ENCODE measurements at places on chromosomes 4 and X. TPM values are rescaled to one million over a fixed set of nuclear protein-coding genes. Genes with fewer than 3 reads are reported as not detected.

- H3K27ac ChIP-seq = no peak overlapping the region
- H3K4me3 ChIP-seq = no peak overlapping the region
- peak; percentile 6 for DNase-seq
- H3K4me1 ChIP-seq = no peaks in the 10 kb centered on the region
- H3K36me3 ChIP-seq = no peaks in the 10 kb centered on the region
Observed at GRCh38 chr4:123364906-123365305, 31.7 kb upstream of the SPRY1 start.

DNA sequence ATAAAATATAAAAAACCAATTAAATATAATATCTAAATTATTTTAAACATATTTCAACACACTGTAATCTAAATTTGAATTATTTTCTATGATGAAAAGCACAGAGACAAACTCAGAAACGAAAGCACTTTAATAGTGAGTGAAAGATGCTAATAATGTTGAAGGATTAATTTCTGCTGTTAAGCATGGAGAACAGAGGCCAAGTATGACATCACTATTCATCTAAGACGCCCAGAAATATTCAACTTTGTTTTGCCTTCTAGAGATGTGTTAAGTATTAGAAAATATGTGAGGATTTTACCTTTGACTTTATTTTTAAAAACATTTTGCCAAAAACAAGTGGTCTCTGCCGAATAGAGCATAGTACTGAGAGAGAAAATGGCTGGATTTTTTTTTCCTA, 19.3 kb downstream of the ARHGEF6 start:
- no peak for DNase-seq
- no peaks in the 10 kb centered on the region for H3K4me1 ChIP-seq
- H3K36me3 ChIP-seq = no peaks in the 10 kb centered on the region
- H3K4me3 ChIP-seq = no peak overlapping the region
- peaks cover 19% of the 10 kb centered on the region for H3K27me3 ChIP-seq

The GPR173 gene
- 7.0 TPM for total RNA-seq

The NUDT11 gene
- total RNA-seq = 13.9 TPM

The KIT gene
- 119 TPM for total RNA-seq

DNA sequence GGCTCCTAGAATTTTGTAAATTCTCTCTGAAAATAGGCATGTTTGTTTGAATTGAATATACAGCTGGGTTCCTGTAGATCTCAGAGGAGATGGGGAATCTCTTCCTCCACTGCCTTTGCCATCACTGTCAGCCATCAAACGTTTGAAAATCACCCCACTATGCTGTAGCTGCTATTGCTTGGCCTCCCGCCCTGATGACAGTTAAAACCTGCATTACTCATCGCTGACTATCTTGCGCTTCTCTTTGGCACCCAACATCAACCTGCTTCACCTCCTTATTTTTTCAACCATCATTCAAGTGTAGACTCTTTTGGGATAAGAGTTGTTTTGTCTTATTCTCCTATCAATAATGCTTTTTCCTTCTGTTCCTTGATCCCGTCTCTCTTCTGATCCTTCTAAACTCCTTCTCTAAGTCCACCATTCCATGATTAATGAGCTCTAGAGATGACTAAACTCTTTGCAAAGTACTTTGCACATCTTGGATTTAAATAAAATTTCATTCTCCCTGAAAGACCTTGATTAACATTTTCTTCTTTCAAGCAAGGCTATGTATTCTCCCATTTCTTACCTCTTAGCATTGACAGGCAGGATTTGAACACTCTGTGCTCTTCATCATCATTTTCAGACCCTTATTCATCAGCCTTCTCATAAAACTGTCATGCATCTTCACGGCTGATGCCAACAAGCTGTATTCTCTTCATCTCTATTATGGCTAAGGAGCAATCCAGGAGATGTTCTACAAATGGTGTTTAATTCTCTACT, 133.0 kb downstream of the SNCA start:
- no peak overlapping the region for H3K27ac ChIP-seq
- no peak for DNase-seq
- no peaks in the 10 kb centered on the region for H3K36me3 ChIP-seq
- no peaks in the 10 kb centered on the region for H3K27me3 ChIP-seq

- DNase-seq = no peak
- H3K4me3 ChIP-seq = no peak overlapping the region
- no peaks in the 10 kb centered on the region for H3K27me3 ChIP-seq
- peaks cover 22% of the 10 kb centered on the region for H3K36me3 ChIP-seq
- H3K4me1 ChIP-seq = no peaks in the 10 kb centered on the region
Observed at GRCh38 chr4:102263024-102263787, 82.1 kb downstream of the SLC39A8 start.

DNA sequence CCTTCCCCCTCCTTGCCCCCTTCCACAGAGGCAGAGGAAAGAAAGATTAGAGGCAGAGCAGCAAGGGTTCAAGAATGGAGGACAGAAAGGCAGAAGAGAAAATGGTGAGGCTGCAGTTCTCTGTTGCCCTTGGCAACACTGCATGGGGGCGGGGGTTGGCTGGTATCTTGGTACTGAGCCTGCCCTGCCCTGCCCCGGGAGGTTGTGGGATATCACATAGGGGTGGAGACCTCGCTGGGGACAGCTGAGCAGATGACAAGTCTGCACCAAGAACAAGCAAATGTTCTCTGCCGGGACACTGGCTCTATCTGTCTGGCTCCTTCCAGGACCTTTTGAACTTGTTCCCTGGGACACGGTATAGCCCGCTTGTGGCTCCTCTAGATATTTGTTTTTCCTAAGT, 39.8 kb downstream of the NHS start:
- peak overlapping the region; percentile 61 for H3K4me3 ChIP-seq
- H3K27ac ChIP-seq = peak overlapping the region; percentile 50
- DNase-seq = peak; percentile 79

DNA sequence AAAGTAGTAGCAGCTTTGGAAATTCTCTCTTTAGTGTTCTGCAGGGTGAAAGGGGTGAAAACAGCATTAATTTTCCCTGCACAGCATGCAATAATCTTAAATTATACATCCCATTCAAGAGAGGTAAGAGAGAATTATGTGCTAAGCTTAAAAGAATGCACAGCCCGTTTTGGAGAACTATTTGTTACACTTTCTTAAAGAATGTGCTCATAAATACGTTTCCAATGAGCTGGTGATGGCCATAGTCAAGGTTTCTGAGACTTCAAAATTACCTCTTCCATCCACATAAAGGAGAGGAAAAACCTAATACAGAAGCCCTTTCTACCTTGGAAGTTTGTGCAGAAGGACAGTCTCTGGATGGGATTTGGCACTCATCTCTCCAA, 766.7 kb upstream of the TENM3 start:
- no peaks in the 10 kb centered on the region for H3K36me3 ChIP-seq
- no peak overlapping the region for H3K27ac ChIP-seq
- no peaks in the 10 kb centered on the region for H3K27me3 ChIP-seq
- H3K4me1 ChIP-seq = no peaks in the 10 kb centered on the region
- no peak for DNase-seq
- no peak overlapping the region for H3K4me3 ChIP-seq

DNA sequence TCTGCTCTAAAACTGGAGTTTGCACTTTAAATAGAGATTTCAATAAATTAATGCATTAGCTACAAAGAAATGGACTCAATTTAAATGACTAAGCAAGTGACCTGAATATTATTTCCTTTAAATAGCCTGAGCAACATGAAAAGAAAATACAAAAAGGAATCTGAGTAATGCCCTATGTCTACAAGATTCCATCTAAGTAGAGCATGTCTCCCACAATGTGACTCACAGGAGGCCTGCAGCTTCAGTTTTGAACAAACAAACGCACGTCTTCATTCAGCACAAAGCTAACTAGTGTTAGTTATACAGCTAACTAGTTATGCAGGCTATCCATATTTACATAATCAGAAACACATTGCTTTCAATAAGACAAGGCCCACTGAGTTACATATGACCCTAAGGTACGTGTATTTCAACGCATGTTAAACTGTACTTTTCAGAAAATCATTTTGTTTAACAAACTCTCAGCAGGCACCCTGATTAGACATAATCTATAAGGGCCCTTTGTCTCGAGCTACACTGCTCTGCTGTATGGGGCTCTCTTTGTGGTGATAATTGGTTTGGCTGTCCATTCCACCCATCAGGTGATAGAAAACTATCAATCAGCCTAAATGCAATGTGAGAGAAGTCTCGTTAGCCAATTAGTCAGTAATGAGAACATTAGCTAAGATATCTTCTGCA, 116.5 kb downstream of the MAML3 start:
- H3K4me1 ChIP-seq = peaks cover 12% of the 10 kb centered on the region
- no peak overlapping the region for H3K4me3 ChIP-seq
- peaks cover 17% of the 10 kb centered on the region for H3K36me3 ChIP-seq
- DNase-seq = no peak
- H3K27ac ChIP-seq = no peak overlapping the region
- H3K27me3 ChIP-seq = no peaks in the 10 kb centered on the region

The PNMA6A gene
- total RNA-seq = 7.6 TPM

DNA sequence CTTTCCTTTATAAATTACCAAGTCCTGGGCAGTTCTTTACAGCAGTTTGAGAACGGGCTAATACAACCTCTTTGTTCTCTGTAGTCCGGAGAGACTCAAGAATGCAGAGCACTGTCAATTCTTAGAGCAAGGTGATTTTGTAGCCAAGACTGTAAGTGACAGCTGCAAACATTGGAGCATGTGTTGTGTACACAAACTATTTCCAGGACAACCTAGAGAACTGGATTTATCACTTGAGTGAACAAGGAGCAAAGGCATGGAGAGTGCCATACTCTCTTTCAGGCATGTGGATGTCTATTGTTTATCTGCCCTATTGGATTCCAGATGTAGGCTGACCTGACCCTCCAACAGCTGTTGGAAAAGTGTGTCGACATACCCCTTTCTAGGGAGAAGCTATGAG, 153.9 kb downstream of the SPANXN3 start:
- no peaks in the 10 kb centered on the region for H3K4me1 ChIP-seq
- no peaks in the 10 kb centered on the region for H3K36me3 ChIP-seq
- H3K27ac ChIP-seq = no peak overlapping the region
- DNase-seq = no peak

DNA sequence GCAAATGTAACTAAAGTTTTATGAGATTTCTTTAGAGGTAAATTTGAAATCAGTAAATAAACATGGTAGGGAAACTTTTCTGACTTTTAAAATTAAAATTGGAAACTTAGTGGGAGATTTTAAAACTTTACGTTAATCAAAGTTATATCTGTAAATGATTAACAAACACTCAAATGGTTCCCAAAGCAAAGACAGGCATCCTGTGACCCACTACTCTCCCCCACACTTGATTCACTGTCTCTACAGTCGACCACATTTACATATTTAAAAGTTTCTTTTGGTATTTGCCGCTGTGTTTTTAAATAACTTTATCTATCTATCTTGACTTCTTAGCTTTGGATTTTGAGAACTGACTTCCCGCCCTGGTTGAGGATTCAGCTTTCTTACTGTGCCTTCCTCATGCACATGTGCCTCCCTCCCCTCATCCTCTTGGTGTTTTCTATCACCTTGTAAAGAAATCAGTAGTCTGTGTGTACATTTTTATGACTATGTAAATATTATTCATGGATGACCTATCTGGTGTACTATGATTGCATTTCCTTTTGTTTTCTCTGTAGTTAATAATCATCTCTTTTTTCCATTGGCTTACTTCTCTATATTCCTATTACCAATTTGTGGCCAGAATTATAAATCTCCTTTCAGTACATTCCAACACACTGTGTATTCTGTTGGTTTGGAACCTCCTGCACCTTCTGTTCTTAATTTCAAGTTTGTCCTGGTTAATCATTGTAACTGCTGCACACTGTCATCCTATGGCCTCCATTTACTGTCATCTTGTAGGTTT, 72.6 kb downstream of the WWC2 start:
- no peak overlapping the region for H3K4me3 ChIP-seq
- peaks cover 8% of the 10 kb centered on the region for H3K4me1 ChIP-seq
- DNase-seq = no peak
- peaks cover 8% of the 10 kb centered on the region for H3K36me3 ChIP-seq
- no peak overlapping the region for H3K27ac ChIP-seq

GRCh38 chr4:148077581-148077980, 345.7 kb downstream of the ARHGAP10 start:
- H3K4me3 ChIP-seq = no peak overlapping the region
- H3K4me1 ChIP-seq = no peaks in the 10 kb centered on the region
- DNase-seq = no peak
- peaks cover 3% of the 10 kb centered on the region for H3K36me3 ChIP-seq
- H3K27ac ChIP-seq = no peak overlapping the region

The NR3C2 gene
- total RNA-seq = 0.77 TPM

The C4orf36 gene
- total RNA-seq = 2.2 TPM

- peak; percentile 49 for DNase-seq
- H3K4me1 ChIP-seq = no peaks in the 10 kb centered on the region
- H3K27me3 ChIP-seq = no peaks in the 10 kb centered on the region
- H3K36me3 ChIP-seq = no peaks in the 10 kb centered on the region
Observed at GRCh38 chr4:23717528-23718248, 172.2 kb downstream of the PPARGC1A start.

The TMEM271 gene
- not detected for total RNA-seq

GRCh38 chrX:138771047-138771446, 59.5 kb upstream of the FGF13 start:
- H3K27me3 ChIP-seq = no peaks in the 10 kb centered on the region
- H3K4me1 ChIP-seq = no peaks in the 10 kb centered on the region
- H3K36me3 ChIP-seq = no peaks in the 10 kb centered on the region
- H3K27ac ChIP-seq = no peak overlapping the region

The OTUD6A gene
- total RNA-seq = not detected

DNA sequence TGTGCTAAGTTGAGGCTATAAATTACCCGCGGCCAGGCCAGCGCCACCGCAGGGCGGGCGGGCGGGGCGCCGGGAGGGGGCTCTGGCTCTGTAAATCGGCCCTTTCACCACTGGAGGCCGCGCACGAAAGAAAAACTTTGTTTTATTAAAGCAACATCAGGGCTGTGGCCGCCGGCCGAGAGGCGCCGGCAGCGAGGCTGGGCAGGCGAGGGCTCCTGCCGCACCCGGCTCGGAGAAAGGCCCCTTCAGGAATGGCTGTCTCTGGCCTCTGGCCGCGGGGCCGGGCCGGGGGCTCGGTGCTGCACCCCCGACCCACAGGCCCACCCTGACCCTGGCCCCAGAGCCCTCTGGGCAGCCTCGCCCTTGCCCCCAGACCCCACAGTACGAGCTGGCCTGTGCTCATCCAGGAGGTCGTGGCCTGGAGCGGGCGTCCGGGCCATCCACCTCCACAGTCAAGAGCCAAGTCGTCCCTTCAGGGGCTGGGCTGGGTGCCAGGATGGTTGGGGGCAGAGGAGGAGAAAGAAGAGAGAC, 29.5 kb upstream of the FGFR3 start:
- H3K36me3 ChIP-seq = no peaks in the 10 kb centered on the region
- peak; percentile 79 for DNase-seq
- H3K4me1 ChIP-seq = peaks cover 12% of the 10 kb centered on the region
- H3K27ac ChIP-seq = no peak overlapping the region

DNA sequence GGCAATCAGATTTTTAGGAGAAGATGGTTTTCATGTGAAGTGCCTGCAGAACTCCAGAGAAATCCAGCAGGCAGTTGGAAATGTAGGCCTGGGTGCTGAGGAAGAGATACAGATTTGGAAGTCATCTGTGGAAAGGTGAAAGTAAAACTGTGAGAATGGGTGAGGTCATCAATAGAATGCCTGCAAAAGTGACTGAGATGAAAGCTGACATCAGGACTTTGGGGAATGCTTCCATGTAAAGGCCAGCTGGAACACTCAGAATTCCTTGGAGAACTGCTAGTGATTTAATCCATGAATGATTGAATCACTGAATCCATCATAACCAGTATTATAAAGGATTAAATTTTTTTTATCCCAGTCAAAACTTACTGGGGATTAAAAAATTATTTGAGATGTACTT, 124.5 kb upstream of the GIMD1 start:
- H3K4me3 ChIP-seq = no peak overlapping the region
- no peaks in the 10 kb centered on the region for H3K27me3 ChIP-seq
- H3K36me3 ChIP-seq = no peaks in the 10 kb centered on the region
- H3K4me1 ChIP-seq = no peaks in the 10 kb centered on the region
- H3K27ac ChIP-seq = no peak overlapping the region

All from endodermal cell (in vitro differentiated cells).